ENCODE measurements at places on chromosomes 1 and 21.

DNA sequence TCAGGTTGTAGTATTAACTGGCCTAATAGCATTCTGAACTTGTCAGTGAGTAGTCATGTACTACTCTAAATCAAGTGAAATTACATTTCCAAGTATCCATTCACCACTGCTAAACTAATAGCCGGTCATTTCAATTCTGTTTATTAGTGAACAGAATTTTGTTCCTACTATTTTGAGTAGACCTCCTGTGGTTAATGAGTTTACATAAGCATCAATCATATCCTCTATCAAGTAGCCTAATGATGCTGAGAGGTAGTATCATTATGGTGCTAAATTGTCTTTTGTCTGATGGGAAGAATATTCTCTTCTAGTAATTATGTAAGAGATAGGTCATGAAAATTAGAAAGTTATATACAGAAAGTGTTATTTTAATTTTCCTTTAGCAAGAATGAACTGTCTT, 602.8 kb downstream of the KCNT2 start:
- no peak for DNase-seq

DNA sequence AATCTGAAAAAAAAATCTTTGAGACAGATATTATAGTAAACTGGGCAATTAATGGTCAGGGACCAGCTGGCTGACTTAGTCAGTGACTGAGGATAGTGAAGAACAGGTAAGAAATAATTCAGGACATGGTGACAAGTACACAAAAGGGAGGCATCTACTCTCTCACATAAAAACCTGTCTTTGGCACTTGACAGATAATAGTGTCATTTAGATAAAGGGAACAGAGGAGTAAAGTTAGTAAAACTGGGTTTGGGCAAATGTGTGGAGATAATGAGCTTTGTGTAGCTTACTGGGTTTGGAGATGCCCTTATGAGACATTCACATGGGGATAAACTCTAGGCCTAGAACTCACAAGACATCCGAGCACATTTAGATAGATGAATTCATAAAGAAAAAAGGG, 4.0 kb downstream of the SSX2IP start:
- DNase-seq: no peak

GRCh38 chr1:232816324-232816723, 11.1 kb downstream of the MAP10 start:
- DNase-seq: no peak

DNA sequence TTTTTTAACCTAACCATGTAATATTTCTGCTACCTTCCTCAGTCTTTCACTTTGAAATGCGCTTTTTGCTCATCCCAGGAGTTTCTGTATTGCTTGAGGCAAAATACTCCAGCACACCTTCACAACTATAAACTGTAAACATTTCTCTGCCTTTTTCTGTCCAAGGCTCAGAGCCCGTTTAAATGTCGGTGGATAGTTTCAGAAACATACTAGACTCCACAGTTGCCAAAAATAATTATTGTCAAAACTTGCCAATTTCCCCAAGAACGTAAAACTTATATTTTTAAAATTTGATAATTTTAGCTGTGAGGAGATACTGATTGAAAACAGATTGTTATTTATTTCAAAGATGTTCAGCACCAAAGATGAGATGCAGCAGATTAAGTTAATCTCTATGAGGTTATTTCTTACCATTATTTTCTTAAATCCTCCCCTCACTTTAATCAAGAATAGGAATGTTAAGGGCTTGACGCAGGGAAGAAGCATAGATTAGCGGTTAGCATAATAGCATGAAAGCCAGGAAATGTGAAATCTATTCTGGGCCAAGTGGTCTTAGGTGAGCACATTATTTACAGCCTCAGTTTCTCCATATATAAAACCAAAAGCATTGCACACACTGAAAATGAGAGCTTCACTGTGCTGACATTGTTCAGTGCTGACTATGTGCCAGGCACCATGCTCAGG, 91.5 kb upstream of the ESRRG start:
- DNase-seq: no peak

- DNase-seq: no peak
Observed at GRCh38 chr1:42006093-42006492, 87.4 kb upstream of the HIVEP3 start.

GRCh38 chr1:60171801-60172200, 98.2 kb upstream of the C1orf87 start:
- DNase-seq: no peak

DNA sequence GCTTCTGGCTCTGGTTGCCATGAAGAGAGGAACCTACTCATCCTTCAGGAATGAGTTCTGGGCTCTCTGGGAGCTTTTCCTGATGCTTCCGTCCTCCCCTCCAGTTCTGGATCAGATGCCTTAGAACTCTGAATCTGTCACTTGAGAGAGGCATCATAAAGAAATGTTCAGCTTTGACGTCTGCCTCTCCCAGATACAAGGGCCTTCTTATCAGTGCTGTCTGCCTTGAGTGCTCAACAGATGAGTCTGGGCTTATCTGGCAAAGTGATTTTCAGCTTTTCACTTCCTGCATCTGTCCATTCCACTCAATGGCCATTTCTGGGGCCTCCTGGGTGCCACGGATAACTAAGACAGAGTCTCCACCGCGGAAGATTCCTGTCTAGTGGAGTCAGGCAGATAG, 12.3 kb upstream of the OTUD3 start:
- no peak for DNase-seq

- DNase-seq: no peak
Observed at GRCh38 chr1:179550746-179551682, 24.7 kb downstream of the NPHS2 start.

GRCh38 chr1:210688512-210689234, 360.0 kb downstream of the HHAT start:
- no peak for DNase-seq

DNA sequence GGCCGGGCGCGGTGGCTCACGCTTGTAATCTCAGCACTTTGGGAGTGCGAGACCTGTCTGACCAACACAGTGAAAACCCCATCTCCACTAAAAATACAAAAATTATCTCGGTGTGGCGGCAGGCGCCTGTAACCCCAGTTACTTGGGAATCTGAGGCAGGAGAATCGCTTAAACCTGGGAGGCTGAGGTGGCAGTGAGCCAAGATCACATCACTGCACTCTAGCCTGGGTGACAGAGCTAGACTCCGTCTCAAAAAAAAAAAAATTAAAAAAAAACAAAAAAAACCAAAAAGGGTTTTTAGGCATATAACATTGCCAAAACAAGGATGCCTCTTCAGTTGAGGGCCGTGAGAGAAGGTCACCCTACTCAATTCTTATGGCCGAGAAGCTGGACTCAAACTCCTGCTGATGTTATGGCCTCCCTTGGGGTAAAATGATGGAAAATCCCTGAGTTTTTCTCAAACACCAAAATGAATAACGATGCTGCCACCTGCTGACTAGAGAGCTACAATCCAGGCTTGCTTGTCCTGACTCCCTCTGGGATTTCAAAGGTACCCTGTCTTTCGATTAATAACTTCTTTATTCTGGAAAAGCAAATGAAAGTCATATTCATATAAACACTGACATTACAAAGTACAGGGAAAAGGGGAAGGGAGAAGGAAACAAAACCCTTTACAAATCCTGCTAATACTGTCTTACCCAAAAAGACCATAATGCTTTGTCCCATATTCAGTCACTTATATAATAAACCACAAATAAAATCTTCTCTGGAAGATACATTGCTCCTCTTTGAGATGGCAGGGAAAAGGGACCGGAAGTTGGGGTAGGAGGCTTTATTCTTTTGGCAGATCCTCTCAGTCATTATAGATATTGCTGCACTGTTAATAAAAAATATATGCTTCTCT, 10.7 kb downstream of the RAB42 start:
- DNase-seq: no peak

DNA sequence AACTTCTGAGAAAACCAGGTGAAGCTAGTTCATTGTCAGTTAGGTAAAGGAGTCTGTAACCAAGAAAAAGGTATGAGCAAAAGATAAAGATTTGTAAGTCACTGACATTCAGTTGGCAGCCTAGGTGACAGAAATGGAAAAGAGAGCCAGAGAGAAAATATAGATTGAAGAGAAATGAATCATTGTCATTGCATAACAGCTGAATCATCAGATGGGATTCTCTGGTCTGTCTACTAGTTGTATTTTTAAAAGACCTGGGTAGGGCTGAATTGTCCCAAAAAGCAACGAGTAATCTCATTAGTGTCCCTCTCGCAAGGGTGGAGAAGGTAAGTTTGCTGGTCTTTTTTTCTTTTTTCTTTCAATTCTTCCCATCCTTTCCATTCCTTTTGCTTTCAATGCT, 36.6 kb downstream of the PTGS2 start:
- DNase-seq: no peak

- DNase-seq: no peak
Observed at GRCh38 chr1:210695026-210695425, 366.3 kb downstream of the HHAT start.

- DNase-seq: no peak
Observed at GRCh38 chr1:11354893-11355553, 82.0 kb downstream of the UBIAD1 start.

DNA sequence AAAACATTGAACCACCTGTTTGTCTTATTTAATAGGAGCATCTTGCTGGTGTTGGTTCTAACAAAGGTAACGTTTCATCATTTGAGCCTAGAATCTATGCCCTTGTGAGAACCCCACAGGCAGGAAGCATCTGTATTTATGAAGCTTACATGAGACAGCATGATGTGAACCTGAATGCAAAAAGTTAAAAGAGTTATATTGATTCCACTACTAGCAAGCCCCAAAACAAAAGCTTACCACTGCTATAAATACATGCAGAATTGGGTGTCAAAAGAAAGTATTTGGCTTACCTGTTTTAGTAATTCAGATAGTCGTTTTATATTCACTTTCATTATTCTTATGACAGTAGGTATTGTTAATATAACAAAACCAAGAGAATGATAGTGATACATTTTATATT, 301.2 kb upstream of the ADGRL2 start:
- DNase-seq: no peak

GRCh38 chr1:187985897-187986654, 1157.3 kb downstream of the PLA2G4A start:
- DNase-seq: no peak

GRCh38 chr1:46130606-46131005, 1.8 kb downstream of the PIK3R3 start:
- DNase-seq: no peak

GRCh38 chr1:166307261-166308188, 140.7 kb upstream of the FAM78B start:
- no peak for DNase-seq

DNA sequence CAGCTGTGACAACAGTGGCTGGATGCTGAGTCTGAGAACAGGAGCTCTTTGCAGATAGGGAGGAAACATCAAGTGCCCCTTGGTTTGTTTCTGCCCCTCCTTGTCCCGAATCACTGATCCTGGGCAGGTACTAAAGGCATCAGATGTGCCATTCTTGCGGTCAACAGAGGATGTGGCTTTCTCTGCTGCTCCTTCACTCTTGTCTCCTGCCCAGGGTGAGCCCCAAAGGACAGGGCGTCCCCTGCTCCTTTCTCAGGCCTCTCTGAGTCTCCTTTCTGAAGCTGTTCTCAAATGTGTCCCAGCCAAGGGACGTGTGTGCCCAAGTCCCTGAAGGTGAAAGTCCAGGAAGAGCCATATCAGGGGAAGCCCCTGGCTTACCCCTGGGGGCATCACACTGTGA, 31.7 kb downstream of the SLC37A1 start:
- no peak for DNase-seq

GRCh38 chr1:212587016-212587887, 21.3 kb upstream of the ATF3 start:
- DNase-seq: no peak

DNA sequence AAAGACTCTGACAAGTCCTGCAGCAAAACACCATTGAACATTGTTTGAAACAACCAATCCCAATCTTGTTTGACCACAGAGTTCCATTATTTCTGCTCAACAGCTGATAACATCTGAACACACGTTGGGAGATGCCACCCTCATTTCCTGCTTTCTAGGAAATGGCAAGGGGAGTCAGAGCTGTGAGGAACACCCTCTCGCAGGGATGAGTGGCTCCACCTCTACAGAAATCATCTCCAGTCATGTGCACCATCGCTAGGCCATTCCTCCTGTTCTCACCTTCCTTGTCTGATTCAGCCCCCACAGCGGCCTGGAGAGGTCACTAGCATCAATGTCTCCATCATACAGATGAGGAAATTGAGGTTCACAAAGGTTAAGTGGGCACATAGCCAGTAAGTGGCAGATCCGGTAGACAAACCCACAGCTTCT, 22.4 kb upstream of the RUNX3 start:
- no peak for DNase-seq

GRCh38 chr1:202205523-202206190, 12.1 kb downstream of the LGR6 start:
- DNase-seq: no peak

- no peak for DNase-seq
Observed at GRCh38 chr1:178254433-178254832, 160.5 kb downstream of the RASAL2 start.

GRCh38 chr1:24965571-24965930, 35.5 kb upstream of the RUNX3 start:
- DNase-seq: no peak

- DNase-seq: no peak
Observed at GRCh38 chr1:166950156-166950555, 25.2 kb downstream of the ILDR2 start.

DNA sequence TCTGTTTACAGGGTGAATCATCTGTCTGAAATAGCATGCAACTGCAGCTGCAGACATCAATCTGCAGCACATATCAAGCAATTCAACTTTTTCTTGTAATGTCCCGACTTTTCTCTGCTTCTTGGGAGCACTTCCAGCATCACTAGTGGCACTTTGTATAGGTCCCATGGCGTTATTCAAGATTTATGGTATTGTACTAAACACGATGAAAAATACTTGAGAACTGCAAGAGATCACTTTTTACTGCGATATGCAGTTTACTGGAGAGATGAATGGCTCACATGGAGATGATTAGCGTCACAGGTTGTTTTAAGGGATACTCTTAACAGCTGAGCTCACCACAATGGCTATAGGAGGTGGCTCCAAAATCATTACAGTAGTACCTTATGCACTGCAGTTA, 7.2 kb upstream of the SCMH1 start:
- no peak for DNase-seq

DNA sequence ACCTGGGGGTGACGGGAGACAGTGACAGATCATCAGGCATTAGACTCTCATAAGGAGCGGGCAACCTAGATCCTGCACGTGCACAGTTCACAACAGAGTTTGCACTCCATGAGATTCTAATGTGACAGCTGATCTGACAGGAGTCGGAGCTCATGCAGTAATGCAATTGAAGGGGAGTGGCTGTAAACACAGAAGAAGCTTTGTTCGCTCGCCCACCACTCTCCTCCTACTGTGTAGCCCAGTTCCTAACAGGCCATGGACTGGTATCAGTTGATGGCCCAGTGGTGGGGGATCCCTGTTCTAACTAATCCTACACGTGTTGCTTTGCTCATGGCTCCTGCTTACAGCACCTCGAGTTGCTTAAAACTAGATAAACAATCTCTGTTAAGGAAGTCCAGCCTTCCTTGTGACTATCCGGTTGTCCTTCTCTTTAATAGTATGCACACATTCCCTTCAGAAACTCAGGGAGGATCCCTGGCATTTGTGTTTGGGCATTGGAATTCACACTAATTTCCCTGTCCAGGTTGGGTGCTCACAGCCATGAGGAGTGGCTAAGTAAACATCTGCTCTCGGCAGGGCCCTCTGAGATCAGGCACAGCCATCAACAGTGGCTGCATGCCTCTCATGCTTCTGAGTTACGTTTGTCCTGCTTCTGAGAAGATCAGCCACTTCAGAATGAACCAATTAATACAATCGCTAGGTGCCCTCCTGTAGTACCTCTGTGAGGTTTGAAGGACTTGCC, 21.1 kb upstream of the F3 start:
- DNase-seq: no peak

GRCh38 chr1:40301541-40302299, 15.4 kb downstream of the COL9A2 start:
- no peak for DNase-seq

Data from esophagus squamous epithelium (tissue), 5 donors.